Psoas muscle (tissue), 8 donors: ENCODE measurements at places on chromosomes 11 and 22.

DNA sequence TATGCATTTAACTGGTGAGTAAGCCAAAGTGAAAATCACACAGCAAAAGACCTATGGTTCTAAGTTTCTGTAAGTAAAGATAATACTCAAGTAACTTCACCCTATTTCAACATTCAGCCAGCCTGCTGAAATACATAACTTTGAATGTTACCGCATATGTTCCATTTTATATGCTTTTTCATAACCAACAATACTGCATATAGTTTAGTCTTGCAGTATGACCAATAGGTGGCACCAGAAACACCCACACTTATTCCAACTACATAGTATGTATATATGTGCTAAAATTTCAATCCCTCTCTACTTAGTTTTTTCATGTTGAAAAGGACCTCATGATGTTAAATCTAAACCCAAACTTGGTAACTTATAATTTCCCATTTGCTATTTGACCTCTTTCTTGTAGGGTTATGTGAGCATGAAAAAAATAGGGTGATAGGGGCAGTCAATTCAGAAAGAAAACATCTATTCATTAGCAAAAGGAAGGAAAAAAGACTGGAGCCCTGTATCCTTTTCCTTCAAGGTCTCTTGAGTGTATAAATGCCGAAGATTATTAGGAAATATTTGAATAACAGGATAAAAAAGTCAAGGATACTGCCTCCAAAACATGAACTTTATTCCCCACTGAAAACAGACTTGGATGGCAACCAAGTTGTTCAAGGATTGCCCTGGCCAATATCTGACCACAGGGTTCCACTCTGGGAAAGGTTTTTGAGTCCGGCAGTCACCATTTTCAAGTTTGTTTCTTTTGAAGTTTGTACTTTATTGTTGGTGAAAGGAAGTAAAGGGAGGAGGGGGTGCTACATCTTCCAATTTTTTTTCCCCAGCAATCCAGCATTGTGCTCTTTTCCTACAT, 23.8 kb upstream of the FZD4 start:
- no peak for DNase-seq

DNA sequence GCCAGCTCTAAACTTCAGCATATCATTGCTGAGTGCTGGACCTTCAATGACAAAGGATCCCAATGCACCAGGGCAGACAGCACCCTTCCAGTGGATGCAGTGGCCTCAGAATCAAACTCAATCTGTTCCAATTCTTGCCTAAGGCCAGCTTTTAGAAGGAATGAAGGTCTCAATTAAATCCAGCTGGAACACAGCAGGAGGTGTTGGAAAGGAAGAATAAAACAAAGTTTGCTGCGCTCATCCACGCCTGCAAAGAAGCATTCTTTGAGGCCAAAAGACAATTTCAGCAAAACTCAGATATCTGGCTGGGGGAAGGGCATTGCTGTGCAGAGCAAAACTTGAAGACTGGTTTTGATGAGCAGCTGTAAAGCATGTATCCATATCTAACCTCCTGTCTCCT, 120.7 kb downstream of the CCDC81 start:
- no peak for DNase-seq

DNA sequence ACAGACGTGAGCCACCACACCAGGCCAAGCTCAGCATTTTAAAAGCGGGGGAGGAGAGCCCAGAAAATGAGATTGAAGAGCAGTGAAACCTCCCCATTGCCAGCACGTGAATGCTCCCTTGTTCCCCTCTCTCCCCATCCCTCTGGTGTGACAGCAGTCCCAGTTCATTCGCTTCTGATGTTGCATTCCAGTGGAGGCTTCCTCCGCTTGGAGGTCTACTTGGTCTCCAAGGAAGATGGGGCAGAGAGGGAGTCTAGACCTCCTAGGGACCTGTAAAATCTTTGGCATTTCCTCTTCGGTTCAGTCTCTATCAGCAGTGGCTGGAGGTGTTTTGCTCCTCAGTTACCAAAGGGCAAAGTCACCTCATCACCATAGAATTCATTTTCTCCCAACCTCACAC, 30.2 kb upstream of the EP300 start:
- DNase-seq = no peak

DNA sequence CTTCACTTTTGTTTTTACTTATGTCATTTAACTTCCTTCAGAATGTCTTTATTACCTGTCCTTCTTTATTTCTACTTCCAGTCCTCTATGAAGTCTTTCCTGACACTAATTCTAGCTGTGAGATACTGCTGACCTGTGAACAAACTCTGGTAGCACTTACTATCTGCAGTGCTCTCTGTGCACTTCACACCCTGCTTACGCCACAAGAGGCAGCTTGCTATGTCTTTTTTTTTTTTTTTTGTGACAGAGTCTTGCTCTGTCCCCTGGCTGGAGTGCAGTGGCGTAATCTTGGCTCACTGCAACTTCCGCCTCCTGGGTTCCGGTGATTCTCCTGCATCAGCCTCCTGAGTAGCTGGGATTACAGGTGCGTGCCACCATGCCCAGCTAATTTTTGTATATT, 10.7 kb downstream of the STIM1 start:
- peak; percentile 59 for DNase-seq

- no peak for DNase-seq
Observed at GRCh38 chr11:45106440-45106839, 40.0 kb upstream of the PRDM11 start.

DNA sequence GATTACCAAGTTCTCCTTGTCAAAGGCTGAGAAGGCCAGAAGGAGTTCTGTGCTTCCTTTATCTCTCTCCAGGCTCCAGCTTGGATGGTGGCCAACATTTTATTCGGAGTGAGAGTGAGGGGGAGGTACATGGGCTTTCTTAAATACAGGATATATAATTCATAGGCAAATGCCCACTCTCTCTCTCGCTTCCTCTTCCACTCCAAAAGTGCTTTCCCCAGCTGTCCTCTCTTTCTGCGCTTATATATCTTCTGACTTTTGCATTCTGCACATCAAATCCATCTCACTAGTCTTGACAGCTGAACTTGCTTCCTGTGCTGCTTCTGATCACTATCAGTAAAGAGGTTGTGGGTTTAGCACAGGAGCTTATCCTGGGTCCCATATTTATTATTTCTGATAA, 125.4 kb upstream of the ARHGAP20 start:
- no peak for DNase-seq

DNA sequence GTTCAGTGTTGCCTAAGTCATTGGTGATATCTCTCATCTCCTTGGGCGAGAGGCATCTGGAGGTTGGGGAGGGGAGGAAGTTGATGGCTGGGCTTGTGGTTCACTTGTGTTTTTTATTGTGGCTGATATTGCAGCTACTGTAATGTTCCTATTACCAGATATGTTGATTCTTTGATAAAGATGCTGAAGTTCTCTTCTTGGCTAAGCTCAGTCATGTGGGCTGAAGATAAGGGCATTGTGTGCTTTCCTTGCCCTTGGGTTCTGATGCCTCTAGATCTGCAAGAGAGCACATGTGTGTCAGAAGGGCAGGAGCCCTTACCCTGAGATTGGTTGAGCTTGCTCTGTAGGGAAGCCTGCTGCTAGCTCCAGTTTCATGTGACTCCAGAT, 12.0 kb downstream of the STX3 start:
- no peak for DNase-seq

GRCh38 chr22:29607426-29607825, 4.0 kb downstream of the NF2 start:
- no peak for DNase-seq

DNA sequence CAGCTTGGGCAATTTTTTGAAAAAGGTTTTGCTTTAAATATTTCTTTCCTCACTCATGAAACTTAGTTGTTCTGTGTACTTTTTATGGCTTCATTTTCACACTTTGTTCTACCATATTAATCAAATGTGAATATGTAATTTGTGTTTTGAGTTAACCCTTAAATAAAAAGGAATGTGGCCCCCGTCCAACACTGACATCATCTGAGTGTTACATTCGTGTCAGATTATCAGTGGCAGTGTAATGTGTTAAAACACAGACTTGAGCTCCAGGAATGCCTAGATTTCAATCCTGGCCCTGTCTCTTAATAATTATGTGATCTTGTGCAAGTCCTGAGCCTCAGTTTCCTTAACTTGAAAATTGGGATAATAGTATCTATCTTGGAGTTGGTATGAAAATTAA, 5.6 kb downstream of the RTN3 start:
- no peak for DNase-seq

GRCh38 chr22:50209893-50210292, 9.1 kb downstream of the SELENOO start:
- peak; percentile 69 for DNase-seq

- DNase-seq = peak; percentile 10
Observed at GRCh38 chr11:134541951-134542350, 129.9 kb upstream of the B3GAT1 start.

- DNase-seq = no peak
Observed at GRCh38 chr11:39078465-39078864, 2381.0 kb downstream of the LRRC4C start.

- DNase-seq = no peak
Observed at GRCh38 chr11:87224486-87224885, 186.8 kb downstream of the TMEM135 start.

DNA sequence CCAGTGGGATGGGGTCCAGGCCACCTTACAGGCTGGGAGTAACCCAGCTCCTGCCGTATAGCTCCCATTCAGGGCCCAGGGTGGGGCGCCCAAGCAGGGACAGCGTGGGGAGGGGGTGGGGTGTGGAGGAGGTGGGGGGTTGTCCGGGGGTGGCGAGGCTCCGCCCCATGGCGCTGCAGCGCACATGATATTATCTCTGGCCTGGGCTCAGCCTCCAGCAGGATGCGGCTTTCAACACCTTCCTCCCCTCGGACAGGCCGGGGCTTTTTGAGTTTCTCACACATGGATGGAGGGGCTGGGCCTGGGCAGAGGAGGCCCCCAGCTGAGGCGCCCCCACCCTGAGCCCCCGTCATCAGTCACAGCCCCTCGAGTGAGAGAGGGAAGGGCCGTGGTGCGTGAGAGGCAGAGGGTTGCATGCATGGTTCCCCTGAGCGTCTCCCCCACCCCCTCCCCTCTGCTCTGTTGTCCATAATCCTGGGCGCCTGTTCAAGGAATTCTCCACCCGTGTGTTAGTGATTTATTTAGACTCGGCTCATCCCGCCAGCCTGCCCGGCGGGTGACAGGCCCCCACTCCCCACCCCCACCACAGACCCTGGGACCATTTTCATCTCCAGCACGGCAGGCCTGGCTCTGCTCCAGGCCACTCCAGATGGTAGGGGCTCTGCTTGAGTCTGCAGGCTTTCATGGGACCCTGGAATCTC, 44.9 kb downstream of the WNT11 start:
- no peak for DNase-seq

DNA sequence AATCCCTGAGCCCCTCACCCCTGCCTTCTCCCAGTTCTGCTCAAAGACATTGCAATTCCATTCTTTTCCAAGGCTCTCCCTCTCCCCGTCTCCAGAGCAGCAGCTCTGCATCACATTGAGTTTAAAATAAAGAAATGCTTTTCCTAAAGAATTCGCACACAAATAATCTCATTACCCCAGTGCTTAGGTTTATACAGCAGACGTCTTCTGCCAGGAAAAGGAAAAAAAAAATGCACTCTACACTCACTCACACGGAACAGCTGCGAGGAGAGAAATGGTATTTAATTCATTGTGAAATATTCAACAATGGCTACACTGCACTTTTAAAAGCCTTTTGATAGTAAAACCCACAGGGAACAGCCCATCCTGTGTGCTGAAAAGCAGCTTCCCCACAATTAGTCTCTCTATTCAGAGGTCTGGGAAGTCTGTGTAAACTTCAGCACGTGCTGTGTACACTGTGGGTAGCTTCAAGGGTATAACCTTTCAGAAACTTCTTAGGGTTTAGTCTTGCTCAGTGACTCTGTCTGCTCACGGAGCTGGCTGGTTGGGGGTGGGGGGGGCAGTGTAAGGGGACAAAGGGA, 42.8 kb downstream of the ETS1 start:
- DNase-seq = no peak

DNA sequence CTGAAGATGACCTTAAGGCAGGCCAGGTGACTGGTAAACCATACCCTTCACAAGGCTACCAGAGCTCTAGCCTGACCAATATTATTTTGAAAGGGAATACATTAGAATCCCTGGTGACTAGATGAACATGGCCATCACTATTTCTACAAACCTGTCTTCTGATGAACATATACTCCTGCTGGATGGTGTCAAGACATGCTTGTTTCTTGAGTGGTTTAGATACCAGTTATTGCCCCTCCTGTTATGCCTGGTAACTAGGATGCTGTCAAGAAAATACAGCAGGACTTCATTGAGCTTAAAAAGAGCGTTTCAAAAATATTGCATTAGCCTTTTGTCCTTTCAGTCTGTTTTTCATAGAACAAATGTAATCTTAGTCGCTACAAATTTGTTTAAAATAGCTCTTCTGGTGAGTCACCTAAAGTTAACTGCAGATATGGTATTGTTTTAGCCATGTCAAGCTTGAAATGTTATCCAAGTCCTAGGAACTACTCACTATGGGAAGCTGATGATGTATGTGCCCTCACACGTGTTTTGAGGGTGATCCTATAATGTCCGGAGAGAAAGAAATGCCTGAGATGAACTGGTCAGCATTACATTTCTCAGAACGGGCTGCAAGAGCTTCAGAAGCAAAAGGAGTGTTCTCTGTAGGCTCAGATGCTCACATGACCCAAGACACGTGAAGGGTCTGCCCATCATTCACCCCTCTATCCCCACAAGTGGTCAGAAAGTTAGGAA, 20.6 kb downstream of the ADM start:
- DNase-seq = no peak

- DNase-seq = no peak
Observed at GRCh38 chr11:5129457-5129877, 8.7 kb downstream of the OR52A5 start.

GRCh38 chr11:31237819-31238760, 131.4 kb downstream of the DCDC1 start:
- no peak for DNase-seq

GRCh38 chr11:101362643-101363042, 221.2 kb downstream of the TRPC6 start:
- no peak for DNase-seq

DNA sequence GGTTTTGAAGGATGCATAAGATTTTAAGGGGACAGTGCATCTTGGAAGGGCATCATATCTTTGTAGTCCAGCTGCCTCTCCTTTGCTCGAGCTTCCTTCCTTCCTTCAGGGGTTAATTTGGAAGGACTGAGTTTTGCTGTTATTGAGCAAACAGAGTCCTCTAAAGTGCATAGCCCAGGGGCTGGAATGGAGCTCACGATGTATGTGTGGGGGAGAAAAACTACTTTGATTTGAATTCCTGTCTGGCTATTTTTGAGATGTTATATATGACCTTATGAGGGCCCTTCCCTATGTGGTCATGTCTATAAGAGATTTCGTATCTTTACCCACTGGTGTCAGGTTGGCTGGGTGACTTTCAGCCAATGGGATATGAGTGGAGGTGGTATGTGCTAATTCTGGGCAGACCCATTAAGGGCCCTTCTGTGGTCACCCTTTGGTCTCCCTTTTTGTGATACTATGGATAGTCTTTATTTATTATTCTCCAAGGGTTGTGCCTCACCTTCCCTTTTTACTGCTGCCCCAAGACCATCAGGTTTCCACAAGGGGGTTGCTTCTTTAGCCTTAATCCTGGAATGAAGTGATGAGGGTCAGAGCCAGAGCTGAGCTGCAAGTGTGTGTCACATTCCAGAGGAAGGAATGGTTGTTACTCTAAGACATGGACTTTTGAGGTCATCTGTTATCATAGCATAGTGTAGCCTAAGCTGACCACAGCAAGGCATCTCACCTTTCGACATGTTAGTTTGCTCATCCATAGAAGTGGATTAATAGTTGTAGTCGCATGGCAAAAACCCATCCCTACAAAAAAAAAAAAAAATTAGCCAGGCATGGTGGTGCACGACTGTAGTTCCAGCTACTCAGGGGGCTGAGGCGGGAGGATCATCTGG, 54.6 kb downstream of the LRRC74B start:
- no peak for DNase-seq

GRCh38 chr11:8220261-8221045, 43.2 kb downstream of the LMO1 start:
- DNase-seq = no peak
